NCI-H510A (cell line): ENCODE measurements at places on chromosomes 11 and 22.

DNA sequence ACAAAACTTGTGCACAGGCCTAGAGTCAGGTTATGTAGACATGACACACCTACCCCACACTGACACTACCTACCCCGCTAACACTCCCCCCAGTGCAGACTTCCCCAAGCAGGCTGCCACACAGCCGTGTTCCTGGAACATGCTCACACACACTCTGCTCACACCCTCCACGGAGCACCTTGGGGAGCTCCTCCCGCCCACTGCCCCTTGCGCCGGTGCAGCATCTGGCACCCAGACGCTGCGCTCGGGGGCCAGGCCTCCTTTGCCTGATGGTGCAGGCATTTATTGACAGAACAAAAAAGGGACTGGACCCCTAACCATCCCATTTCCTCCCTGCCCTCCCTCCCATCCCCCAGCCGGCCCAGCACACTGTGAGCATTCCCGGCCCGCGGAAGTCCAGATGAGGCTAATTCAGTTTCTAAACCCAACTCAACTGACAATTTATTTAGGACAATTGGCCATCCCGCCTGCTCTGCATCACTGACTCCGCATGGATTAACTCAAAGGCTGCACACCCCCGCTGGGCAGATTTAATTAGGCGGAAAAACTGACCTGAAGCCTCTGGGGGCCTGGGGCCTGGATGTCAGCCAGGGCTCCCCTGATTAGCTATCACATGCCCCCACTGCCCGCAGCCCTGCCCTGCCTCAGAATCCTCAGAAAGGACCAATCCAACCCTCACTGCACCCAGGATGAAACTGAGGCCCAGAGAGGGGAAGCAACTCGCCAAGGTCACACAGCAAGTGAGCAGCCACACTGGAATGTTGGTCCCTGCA lies 30.1 kb downstream of the KCNC1 start:
- no peak for DNase-seq

GRCh38 chr11:74669211-74670160 lies 61.7 kb downstream of the CHRDL2 start:
- no peak for DNase-seq

- no peak for DNase-seq
These were observed 5.3 kb upstream of the CREB3L1 start for GRCh38 chr11:46271875-46272815.

- no peak for DNase-seq
These were observed 1888.4 kb downstream of the LRRC4C start for GRCh38 chr11:39571081-39571480.

DNA sequence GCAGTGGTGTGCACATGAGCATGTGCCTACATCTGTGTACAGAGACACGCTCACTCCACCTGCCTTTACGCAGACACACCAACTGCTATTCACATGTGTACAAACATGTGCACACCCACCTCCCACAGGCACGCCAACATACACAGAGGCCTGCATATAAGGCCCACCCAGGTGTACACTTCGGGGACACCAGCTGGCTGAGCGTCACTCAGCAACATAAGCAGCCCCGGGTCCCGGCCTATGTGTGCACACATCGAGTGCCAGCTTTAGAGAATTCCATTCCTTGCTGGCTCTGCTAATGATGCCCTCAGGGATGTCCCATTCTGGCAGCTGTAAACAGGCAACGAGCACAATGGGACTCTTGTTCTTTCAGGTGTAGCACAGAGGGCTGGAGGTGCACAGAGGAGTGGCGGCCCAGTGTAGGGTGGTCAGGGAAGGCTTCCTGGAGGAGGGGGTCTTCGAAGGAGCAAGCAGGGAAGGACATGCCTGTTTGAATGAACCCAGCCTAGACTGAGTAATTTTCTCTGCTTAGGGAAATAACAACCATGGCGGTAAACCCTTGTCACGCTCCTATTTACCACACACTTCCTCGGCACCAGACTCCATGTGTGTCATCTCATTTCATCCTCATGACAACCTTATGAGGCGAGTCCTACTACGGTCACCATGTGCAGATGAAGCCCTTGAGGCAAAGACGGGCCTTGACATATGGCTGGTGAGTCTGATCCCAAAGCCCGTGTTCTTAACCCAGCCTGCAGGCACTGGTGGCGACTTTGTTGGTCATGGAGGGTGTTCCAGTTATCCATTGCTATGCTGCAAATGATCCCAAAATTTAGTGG lies 35.1 kb downstream of the RPL3 start:
- DNase-seq: no peak

- DNase-seq: no peak
These were observed 3.1 kb upstream of the DPF2 start for GRCh38 chr11:65330544-65330943.

- no peak for DNase-seq
These were observed 267.6 kb upstream of the DDI1 start for GRCh38 chr11:103768816-103769215.

DNA sequence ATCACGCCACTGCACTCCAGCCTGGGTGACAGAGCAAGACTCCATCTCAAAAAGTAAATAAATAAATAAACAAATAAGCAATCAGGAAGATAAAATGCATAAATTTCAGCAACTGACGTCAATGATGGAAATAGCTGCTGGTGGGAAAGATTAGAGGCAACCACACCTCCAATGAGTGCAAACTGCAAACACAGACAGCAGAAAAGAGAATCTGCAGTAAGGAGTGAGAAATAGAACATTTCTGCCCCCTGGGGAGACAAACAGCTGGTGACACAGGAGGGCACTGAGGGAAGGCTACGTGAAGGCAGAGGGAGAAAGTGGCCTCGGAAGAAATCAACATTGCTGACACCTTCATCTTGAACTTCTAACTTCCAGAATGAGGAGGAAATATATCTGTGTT lies 6.5 kb downstream of the PI4KA start:
- no peak for DNase-seq

DNA sequence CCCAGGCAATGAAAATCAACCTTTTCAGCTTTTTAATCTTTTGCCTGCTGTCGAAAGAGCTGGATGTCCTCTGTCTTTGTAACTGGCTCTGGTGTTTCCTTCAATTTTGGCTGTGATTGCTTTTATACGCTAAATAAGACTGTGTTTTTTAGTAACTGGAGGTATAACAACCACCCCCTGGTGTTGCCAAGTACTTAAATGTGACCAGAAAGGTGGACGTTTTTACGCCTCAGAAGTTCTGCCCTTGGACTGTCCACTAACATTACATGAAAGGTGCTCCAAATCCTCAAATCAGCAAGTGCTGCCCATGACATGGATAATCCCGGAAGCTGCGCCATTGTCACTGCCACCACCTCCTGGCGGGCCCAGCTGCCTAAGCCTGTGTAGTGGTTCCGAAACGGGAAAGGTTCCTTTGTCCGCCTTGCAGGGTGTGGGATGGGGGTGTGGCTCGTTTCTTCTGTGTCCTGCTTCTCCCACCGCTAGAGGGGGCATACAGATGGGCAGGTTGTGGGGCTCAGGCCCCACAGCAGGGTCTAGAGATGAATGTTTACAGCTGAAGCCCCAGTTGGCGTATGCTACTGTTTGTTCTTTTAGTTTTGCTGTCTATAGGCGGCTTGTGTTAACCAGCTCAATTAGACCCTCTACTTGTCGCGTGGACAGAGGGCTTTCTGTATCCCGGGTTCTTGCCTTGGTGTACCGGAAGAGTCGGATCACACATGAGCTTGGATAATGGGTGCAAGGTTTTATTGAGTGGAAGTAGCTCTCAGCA lies 82.2 kb upstream of the SEPTIN5 start:
- DNase-seq: no peak

DNA sequence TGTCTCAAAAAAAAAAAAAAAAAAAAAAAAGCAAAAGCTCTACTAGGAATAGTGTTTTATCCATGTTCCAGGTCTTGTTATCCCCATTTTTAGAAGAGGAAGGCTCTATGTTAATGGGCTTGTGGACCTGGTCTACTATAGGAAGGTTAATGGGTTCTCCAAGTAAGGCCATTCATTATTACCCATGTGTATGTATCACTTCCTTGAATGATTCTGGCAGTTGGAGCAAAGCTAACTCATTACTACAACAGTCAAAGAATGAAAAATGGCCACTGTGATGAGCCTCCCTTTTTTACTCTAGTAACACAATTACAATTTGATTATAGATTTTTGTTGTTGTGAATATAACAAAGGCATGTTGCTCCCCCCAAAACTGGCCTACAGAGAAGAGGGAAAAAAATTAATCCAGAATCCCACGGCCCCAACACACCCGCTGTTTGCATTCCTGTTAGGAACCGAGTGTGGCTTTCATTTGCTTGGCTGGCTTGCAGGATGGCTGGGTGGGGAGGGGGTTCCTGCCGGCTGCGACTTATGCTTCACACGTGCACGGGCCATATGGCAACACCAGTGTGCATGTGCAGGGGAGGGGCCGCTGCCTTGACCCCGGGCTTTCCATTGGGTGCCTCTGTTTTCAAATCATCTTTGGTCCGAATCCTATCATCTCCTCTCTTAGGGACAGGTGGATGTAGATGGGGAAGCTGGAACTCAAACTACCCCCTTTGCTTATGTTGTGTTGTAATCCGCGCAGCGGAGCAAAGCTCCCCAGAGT lies 148.8 kb downstream of the HIPK3 start:
- DNase-seq: no peak

GRCh38 chr11:12865863-12866595 lies 143.1 kb upstream of the RASSF10 start:
- no peak for DNase-seq

GRCh38 chr11:9736365-9736764 lies 72.5 kb downstream of the SWAP70 start:
- no peak for DNase-seq

DNA sequence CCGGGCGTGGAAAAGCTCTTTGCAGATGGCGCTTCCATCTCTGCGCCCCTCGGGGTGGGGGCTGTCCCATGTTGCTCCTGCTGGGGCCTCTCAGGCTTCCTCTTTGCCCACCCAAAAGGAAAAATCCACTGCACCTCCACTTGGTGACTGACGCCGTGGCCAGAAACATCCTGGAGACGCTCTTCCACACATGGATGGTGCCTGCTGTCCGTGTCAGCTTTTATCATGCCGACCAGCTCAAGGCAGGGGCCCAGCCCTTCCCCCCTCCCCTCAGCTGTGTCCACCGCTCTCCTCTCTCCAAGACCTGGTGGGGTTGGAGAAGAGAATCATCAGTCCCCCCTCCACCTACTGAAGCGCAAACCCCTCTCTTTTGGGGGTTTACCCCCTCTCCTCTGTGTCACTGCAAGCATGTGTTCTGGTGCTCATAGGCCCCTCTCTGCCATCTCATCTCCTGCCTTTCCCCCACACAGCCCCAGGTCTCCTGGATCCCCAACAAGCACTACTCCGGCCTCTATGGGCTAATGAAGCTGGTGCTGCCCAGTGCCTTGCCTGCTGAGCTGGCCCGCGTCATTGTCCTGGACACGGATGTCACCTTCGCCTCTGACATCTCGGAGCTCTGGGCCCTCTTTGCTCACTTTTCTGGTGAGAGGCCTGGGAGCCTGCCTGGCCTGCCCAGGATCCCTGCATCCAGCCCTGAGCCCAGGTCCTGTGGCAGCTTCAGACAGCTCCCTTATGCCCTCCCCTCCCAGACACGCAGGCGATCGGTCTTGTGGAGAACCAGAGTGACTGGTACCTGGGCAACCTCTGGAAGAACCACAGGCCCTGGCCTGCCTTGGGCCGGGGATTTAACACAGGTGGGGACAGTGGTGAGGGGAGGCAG lies 1.8 kb downstream of the LARGE2 start:
- no peak for DNase-seq

DNA sequence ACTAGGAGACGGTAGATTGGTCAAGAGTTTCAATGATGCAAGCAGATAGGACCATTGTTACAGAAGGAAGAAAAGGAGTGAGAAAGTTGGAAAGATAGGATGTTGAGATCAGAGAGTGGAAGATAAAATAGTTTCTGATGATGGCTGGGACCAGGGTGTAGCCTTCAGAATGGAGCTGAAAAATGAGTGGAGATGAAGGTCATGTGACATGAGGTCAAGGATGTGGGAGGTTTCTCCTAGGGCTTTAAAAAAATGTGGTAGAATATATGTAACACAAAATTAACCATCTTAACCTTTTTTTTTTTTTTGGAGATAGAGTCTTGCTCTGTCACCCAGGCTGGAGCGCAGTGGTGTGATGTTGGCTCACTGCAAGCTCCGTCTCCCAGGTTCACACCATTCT lies 18.3 kb upstream of the PEX26 start:
- DNase-seq: no peak

DNA sequence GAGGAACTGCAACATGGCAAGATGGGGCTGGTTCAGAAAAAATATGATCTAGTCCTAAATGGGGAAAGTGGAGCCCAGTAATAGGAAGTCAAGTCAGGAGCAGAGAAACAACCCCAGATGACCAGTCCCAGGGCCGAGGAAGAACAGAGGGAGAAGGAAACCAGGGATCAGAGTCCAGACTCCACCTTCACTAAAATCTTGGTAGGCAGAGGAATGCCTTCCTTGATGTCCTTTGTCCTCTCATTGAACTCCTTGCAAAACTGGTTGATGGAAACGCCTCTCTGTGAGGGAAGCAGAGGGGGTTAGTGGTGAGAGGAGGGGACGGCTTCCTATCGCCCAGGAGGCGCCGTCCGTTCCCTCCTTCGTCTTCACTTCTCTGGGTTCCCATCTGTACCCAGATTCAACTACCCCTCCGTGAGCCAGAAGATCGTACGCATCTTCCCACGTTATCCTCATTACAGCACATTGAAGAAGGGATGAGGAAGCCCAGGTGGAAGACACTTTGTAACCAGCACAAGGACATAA lies 607 bp downstream of the MRPL11 start:
- no peak for DNase-seq

GRCh38 chr11:120184946-120185705 lies 25.7 kb upstream of the OAF start:
- DNase-seq: no peak

DNA sequence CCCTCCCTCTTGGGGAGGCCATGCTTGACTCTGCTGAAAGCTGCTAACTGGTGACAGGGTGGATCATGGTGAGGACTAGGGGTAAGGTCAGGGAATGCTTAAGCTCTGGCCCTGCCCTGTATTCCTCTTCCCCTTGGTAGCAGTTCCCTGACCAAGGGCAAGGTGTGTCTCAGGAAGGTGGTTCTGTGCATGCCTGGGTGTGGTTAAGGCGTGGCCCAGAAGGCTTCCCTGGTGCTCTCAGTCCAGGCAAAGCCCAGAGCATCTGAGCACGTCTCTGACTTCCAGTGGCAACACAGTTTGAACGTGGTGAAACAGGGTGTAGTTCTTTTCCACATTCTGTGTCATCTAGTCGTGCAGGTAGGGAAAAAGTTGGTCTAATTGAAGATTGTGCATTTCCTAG lies 53.1 kb upstream of the HORMAD2 start:
- DNase-seq: no peak
